ENCODE measurements at places on chromosomes 3 and 15.

- DNase-seq = no peak
Measured at GRCh38 chr3:196712514-196713413, 587 bp downstream of the PIGX start.

DNA sequence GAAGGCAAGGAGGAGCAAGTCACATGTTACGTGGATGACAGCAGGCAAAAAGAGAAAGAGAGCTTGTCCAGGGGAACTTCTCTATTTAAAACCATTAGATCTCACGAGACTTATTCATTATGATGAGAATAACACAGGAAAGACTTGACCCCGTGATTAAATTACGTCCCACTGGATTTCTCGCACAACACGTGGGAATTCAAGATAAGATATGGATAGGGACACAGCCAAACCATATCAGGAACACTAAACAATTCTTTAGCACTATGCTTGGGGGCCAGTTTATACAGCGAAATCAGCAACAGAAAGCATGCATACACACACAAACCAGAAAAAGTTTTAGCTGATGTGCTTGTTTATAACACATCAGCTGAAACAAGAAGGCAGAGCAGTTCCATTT, 704.2 kb downstream of the OTOL1 start:
- DNase-seq = no peak

- no peak for DNase-seq
Measured at GRCh38 chr3:152175528-152175889, 93.2 kb upstream of the MBNL1 start.

- no peak for DNase-seq
Measured at GRCh38 chr3:104368760-104369159, 997.9 kb upstream of the ALCAM start.

DNA sequence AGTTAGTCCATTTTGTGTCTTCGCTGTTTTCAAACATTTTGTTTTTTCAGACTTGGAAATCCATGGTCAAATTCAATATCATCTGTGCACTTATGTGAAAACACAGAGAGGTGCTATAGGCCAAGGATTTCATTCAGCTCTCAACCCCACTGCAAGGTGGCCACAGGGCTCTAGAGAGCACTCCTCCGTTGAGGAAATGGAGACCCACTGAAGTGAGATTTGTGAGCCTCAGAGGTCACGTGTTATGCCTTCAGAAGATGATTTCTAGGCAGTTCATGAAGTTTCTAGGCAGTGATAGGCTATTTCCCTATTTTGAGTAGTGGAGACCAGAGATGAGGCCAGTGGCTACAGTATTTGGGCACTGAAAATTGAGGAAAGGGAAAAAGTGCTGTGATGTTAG, 88.2 kb downstream of the UNC13C start:
- no peak for DNase-seq

- no peak for DNase-seq
Measured at GRCh38 chr3:36969540-36970432, 23.1 kb downstream of the EPM2AIP1 start.

DNA sequence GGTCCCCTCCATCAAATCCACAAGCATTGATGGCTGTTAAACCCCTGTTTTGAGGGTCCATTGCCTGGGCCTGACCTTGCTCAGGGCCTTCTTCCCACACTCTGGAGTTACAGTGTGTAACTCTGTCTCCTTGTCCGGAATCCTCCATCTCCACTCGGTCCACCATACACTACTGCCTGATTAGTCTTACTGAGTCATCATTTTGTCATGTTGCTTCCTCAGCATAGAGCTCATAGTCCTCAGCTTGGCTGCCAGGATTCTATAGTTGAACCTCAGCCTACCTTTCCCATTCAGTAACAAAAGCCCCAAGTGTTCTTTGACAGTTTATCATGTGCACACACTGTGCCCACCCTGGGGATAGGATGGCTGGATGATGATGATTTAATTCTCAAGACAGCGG, 113.0 kb downstream of the PDE8A start:
- DNase-seq = no peak

DNA sequence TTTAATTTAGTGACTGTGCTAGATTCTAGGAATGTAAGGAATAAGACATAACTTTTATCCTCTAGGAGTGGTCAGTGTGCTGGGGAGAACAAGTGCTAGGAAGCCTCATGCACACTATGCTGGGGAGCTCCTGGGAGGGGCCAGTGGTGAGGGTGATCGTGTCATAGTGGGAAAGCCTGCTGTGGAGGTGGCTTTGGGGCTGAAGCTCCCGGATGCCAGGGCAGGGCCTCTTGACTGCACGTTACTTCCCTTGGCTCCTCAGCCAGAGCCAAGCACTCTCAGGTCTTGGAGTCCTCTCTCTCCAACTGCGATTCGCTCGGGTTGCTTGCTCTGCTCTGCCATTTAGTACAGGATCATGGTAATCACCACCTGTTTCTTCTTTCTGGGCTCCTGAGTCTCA, 33.6 kb downstream of the SQOR start:
- no peak for DNase-seq

GRCh38 chr3:50817756-50818529, 143.2 kb downstream of the DOCK3 start:
- no peak for DNase-seq

GRCh38 chr3:71401695-71402231, 181.8 kb downstream of the FOXP1 start:
- no peak for DNase-seq

DNA sequence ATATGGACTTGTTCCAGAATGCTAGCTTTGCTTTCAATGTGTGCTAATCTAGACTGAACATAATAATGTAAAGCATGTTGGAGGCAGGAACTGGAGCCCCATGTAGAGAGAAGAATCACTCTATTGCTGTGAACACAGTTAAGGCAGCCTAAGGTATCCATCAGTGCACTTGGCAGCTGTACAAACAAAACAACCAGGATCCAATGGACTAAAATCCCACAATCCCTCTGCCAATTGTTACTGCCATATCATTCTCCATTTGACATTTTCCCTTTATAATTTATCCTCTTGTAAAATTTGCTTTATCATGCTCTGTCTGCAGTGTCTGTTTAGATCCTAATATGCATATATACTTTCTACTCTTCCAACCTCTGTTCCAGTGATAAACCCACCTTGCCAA, 756.8 kb upstream of the LMCD1 start:
- no peak for DNase-seq

GRCh38 chr3:178384321-178385230, 151.7 kb upstream of the KCNMB2 start:
- no peak for DNase-seq

DNA sequence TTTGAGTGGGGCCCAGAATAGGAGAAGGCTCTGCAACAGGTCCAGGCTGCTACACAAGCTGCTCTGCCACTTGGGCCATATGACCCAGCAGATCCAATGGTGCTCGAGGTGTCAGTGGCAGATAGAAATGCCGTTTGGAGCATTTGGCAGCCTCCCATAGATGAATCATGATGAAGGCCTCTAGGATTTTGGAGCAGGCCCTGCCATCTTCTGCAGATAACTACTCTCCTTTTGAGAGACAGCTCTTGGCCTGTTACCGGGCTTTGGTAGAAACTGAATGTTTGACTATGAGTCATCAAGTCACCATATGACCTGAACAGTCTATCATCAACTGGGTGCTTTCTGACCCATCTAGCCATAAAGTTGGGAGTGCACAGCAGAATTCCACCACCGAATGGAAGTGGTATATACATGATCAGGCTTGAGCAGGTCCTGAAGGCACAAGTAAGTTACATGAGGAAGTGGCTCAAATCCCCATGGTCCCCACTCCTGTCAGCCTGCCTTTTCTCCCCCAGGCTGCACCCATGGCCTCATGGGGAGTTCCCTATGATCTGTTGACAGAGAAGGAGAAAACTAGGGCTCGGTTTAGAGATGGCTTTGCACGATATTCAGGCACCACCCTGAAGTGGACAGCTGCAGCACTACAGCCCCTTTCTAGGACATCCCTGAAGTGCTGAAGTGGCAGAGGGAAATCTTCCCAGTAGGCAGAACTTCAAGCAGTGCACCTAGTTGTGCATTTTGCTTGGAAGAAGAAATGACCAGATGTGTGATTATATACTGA, 971.4 kb downstream of the MCTP2 start:
- no peak for DNase-seq

DNA sequence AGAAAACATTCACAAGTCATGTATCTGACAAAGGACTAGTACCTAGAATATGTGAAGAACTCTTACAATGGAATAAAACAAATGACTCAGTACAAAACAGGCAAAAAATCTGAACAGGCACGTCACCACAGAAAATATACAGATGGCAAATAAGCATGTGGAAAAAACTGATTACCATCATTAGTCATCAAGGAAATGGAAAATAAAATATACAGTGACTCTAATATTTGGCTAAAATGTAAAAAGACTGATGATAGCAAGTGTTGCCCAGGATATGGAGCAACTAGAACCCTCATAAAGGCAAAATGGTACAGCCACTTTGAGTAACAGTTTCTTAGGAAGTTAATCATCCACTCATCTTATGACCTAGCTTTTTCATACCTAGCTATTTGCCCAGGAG, 95.8 kb upstream of the ABHD17C start:
- no peak for DNase-seq

DNA sequence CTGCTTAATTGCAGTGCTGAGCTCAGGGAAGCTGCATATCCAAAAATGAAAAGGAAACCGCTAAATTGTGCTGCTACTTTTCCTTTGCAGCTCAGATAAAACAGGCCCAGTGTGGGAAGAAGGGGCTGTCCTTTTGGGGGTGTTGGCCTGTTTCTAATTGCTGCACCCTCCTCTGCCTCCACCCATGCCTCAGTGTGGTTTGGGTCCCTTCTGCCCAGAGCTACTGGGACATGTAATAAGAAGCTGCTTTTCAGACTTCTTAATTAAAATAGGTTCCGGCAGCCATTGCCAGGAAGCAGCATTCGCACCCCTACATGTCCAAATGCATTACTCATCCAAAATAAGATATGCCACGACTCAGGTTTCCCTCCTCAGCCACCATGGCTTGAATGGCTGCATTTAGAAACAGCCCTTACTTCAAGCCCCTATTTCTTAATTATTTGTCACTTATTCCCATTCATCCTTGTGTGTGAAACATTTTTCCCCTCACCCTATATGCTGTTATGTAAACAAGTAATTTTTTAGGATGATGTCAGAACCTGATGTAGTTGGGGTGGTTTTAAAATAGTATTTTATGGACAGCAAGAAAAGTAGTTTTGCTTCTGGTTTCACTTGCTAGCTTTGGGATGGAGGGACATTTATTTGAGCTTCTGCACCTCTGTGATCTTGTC, 235.9 kb upstream of the CTDSPL start:
- DNase-seq = no peak

- no peak for DNase-seq
Measured at GRCh38 chr3:13565581-13566452, 16.9 kb downstream of the FBLN2 start.

GRCh38 chr3:122800706-122801237, 5.9 kb downstream of the SLC49A4 start:
- DNase-seq = no peak

DNA sequence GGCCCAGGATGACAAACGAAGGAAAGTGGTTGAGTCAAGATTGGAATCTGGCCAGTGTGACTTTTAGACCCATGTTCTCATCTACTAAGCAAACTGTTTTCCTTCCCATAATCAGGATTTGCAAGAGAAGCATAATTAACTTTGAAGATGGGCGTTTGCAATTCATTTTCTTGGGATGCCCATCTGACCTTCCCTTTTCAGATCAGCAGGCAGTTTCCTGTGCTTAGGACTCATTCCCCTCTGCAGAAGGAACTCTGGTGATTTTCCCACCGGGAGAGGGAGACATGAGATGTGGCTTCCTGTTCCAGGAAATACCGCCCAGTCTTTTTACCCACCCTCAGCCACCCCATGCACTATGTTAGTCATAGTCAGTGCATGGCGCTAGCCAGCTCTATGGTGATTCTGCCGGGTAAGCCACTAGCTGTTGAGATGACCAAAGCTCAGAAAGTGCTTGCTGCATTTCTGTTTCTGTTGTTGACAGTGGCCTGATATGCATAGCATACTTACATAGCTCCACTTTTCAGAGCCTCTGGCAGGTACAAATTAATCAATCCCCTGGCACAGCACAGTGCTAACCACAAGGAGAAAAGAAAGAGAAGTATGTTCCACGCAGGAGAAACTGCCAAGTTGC, 129.4 kb downstream of the VGLL4 start:
- DNase-seq = no peak

DNA sequence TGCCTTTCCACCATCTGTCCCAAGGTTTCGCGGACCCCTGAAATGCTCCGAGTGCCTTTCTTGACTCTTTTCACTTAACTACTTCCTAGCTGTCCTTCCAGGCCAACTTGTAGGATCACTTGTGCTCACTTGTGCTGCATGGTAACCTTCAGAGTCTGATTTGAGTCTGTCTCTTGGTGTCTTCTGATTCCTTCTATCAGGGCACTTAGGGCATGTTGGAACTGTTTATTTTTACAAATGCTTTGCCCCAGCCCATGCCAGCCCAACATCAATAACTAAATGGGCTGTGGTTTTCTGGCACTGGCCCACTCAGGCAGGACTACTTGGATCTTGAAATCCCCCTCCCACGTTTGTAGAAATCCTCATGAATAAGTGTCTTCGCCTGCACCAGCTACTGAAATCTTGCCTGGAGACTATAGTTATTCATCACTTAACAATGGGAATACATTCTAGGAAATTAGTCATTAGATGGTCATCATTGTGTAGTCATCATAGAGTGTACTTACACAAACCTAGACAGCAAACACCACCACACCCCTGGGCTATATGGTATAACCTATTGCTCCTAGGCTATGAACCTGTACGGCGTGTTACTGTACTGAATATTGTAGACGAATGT, 123.1 kb upstream of the STRIT1 start:
- no peak for DNase-seq

GRCh38 chr3:182521339-182521738, 272.0 kb upstream of the ATP11B start:
- DNase-seq = no peak

DNA sequence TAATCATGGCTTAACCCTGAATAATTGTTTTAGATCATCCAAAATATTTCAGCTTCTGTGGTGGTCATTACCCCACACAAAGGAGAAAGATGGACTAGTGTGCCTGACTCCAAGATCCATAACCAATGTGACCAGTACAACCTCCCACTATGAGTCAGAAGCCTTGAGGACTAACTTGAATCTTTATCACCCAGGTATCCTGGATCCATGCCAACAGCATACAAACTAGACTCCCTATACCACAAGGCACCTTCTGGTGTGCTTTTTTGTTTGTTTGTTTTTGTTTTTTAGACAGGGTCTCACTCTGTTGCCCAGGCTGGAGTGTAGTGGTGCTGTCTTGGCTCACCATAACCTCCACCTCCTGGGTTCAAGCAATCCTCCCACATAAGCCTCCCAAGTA, 317.7 kb downstream of the VPS13C start:
- no peak for DNase-seq

DNA sequence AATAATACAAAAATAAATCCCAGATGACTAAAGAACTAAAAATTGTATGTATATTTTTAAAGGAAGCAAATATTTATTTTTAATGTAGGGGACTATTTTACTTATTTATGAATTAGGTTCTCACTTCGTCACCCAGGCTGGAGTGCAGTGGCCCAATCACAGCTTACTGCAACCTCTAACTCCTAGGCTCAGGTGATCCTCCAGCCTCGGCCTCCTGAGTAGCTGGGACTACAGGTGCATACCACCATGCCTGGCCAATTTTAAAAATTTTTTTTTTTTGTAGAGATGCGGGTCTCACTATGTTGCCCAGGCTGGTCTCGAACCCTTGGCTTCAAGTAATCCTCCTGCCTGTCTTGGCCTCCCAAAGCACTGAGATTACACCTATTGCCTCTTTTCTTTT, 42.6 kb downstream of the CMTM7 start:
- DNase-seq = no peak

- no peak for DNase-seq
Measured at GRCh38 chr3:32423534-32423933, 31.9 kb downstream of the CMTM7 start.

GRCh38 chr15:52217186-52217585, 26.0 kb upstream of the GNB5 start:
- DNase-seq = peak; percentile 8
